GM04504 (cell line): ENCODE measurements at places on chromosomes 7 and 10.

DNA sequence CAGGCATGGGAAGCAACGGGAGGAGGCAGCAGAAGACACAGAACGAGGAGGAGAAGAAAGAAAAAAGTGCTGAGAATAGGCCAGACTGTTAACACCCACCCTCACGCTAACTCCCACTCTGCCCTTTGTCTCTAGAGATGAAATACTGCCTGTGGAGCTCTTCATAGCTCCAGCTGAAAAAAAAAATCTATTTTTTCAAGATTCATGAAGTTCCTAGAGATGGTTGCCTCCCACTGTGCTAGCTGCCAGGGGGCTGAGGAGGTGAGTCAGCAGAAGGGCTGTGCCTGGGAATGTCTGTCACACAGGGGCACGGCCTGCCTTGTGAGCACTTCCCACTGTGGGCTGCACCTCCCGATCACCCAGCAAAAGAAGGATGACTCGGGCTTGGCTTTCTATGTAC is 144.5 kb downstream of the RNF216 start:
- DNase-seq = peak; percentile 88

GRCh38 chr7:90594751-90595317 is 1.3 kb upstream of the CDK14 start:
- DNase-seq = peak; percentile 40

- DNase-seq = no peak
These were observed 141.3 kb upstream of the KLF14 start for GRCh38 chr7:130875265-130875741.

DNA sequence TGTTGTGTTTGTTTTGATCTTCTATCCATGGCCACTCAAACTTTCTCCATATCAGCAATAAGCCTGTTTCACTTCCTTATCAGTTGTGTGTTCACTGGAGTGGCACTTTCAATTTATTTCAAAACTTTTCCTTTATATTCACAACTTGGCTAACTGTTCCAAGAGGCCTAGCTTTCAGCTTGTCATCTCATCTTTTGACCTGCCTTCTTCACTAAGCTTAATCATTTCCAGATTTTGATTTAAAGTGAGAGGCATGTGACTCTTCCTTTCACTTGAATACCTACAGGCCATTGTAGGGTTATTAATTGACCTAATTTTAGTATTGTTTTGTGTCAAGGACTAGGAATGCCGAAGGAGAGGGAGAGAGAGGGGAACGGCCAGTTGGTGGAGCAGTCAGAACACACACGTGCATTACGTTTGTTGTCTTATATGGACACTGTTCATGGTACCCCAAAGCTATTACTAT is 5.5 kb upstream of the GNAT3 start:
- DNase-seq = no peak

- DNase-seq = no peak
These were observed 370.1 kb downstream of the RPS24 start for GRCh38 chr10:78403781-78404180.
